Upper lobe of right lung (tissue), 1 donor: ENCODE measurements at places on chromosomes 16 and 17.
A peak's percentile ranks its signal among the peaks of the same experiment; 100 is the strongest.

DNA sequence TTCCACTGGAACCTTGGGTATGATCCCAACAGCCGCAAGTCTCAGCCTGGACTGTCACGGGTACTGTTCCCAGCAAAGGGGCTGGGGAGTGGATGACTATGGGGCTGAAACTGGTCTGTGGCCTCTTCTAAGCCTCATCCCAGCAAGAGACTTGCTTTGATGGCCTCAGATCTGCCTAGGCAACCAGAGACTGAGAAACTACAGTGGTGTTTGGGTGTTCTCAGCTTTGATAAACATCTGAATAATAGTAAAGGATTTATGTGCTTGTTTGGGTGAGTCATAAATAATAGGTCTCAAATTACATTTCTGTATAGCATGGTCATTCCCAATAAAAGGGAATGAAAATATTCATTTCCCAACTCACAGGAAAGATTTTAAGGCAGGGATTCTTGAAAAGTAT lies 30.2 kb upstream of the ULK2 start:
- peaks cover 8% of the 10 kb centered on the region for H3K4me1 ChIP-seq
- H3K27me3 ChIP-seq: no peaks in the 10 kb centered on the region
- DNase-seq: no peak
- H3K4me3 ChIP-seq: no peak overlapping the region
- peaks cover 8% of the 10 kb centered on the region for H3K36me3 ChIP-seq

GRCh38 chr17:78534492-78535272 lies 42.5 kb downstream of the DNAH17 start:
- DNase-seq: peak; percentile 88
- no peak overlapping the region for H3K4me3 ChIP-seq
- no peaks in the 10 kb centered on the region for H3K36me3 ChIP-seq
- H3K27ac ChIP-seq: peak overlapping the region; percentile 12

GRCh38 chr16:58510776-58511628 lies 4.3 kb upstream of the SETD6 start:
- H3K4me1 ChIP-seq: peaks cover 7% of the 10 kb centered on the region
- H3K36me3 ChIP-seq: no peaks in the 10 kb centered on the region
- H3K27me3 ChIP-seq: no peaks in the 10 kb centered on the region
- H3K4me3 ChIP-seq: no peak overlapping the region
- no peak overlapping the region for H3K27ac ChIP-seq
- peak; percentile 61 for DNase-seq

GRCh38 chr17:14873540-14873939 lies 391.6 kb downstream of the PMP22 start:
- no peak overlapping the region for H3K4me3 ChIP-seq
- no peak overlapping the region for H3K27ac ChIP-seq
- no peaks in the 10 kb centered on the region for H3K4me1 ChIP-seq
- DNase-seq: no peak

DNA sequence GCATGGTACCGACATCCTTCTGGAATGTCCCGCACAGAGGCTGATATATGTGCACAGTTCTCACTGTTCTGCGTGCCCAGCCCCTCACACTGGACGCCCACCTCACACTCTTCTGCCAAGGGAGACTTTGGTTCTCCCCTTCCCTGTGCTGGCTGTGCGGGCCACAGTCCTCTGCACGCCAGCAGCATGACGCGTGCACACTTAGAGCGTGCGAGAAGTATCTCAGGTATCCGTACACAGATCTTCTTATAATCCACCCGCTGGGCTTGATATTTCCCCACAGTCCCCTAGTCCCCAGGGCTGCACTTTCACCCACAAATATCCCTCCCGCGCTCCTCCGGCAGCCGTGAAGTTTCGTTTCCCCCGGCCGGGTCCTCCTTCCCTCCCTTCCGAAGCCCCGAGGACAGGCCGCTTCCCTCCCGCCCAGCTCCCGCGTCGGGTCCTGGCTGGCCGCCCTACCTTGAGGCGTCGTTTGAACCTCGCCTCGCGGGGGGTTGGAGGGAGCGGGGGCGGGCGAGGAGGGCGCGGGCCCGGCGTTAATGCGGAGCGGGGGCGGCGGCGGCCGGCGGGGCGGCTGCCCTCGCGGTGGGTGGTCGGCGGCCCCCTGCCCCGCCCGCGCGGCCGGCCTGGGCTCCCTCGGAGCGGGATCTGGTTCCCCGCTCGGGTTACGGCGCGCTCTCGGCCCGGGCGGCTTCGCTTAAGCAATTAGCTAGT lies 5.0 kb upstream of the FOXF1 start:
- no peaks in the 10 kb centered on the region for H3K36me3 ChIP-seq
- DNase-seq: no peak
- peak overlapping the region; percentile 86 for H3K27ac ChIP-seq
- H3K4me1 ChIP-seq: peaks cover 14% of the 10 kb centered on the region
- peak overlapping the region; percentile 62 for H3K4me3 ChIP-seq
- H3K27me3 ChIP-seq: peaks cover 87% of the 10 kb centered on the region

DNA sequence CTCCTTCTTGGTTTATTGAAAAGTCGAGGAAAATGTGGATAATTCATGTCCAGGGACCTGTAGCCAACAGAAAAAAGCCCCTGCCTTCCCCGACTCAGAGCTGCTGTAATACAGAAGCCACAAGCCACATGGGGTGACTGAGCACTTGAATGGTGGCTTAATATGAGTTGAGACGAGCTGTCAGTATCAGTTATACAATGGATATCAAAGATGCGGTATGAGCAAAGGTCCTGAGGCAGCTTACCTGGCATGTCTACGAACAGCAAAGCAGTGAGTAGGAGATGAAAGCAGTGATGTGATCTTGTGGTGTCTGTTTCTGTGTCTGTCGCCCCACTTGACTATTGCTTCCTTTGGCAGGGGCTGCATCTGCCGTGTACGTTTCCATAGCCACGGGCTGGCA lies 12.2 kb upstream of the RMI2 start:
- peaks cover 15% of the 10 kb centered on the region for H3K4me1 ChIP-seq
- H3K36me3 ChIP-seq: no peaks in the 10 kb centered on the region
- no peak overlapping the region for H3K27ac ChIP-seq
- no peak overlapping the region for H3K4me3 ChIP-seq
